ENCODE measurements at places on chromosomes 6 and 20.

- DNase-seq: no peak
- H3K27ac ChIP-seq: no peak overlapping the region
- no peaks in the 10 kb centered on the region for H3K36me3 ChIP-seq
Observed at GRCh38 chr6:119894811-119895210, 545.2 kb upstream of the MAN1A1 start.

GRCh38 chr6:155623450-155624178, 168.0 kb upstream of the NOX3 start:
- no peak for DNase-seq
- no peak overlapping the region for H3K27ac ChIP-seq
- H3K4me1 ChIP-seq: no peaks in the 10 kb centered on the region
- H3K36me3 ChIP-seq: no peaks in the 10 kb centered on the region
- H3K4me3 ChIP-seq: no peak overlapping the region

- H3K27me3 ChIP-seq: peaks cover 8% of the 10 kb centered on the region
- DNase-seq: no peak
- no peaks in the 10 kb centered on the region for H3K36me3 ChIP-seq
- no peak overlapping the region for H3K4me3 ChIP-seq
- H3K27ac ChIP-seq: no peak overlapping the region
Observed at GRCh38 chr6:47419621-47420020, 58.0 kb upstream of the CD2AP start.

- peak overlapping the region; percentile 33 for H3K27ac ChIP-seq
- peaks cover 9% of the 10 kb centered on the region for H3K4me1 ChIP-seq
- H3K36me3 ChIP-seq: no peaks in the 10 kb centered on the region
- H3K4me3 ChIP-seq: no peak overlapping the region
Observed at GRCh38 chr6:48016020-48016755, 94.8 kb downstream of the PTCHD4 start.
